AML-193 (cell line): ENCODE measurements at places on chromosomes 2 and 18.

GRCh38 chr18:60601249-60601648 is 228.7 kb upstream of the MC4R start:
- DNase-seq, result no peak

DNA sequence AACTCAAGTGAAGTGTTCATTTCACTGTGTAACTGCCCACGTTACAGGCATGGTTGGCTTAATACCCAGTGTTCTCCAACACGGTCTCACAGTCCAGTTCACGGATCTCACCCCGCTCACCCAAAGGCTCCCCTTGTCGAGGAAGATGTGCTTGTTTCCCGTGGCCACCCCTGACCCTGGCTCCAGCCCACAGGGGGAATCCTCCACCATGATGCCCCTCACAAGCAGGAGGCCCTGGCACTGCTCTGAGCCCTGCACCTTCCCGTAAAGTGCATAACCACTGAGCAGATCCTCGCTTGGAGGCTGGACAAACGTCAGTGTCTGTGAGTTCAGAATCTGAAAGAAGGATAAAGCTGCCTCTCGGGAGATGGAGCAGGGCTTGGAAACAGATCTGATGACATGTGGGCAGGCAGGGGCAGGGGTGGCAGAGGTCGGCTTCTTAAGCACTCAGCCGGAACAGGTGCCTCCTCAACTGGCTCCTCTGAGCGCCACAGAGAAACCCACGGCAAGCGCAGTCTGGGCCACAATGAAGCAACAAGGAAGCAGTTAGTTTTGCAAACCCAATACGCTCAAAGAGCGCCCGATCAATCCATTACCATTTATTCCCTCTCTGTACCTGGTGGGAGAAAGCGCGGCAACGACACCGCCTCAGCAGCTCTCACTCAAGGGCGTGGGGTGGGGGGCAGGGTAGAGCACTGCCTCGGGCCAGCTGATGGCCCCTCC is 17.6 kb downstream of the HDAC4 start:
- no peak for DNase-seq

GRCh38 chr2:176155356-176156044 is 1.6 kb upstream of the HOXD3 start:
- no peak for DNase-seq

DNA sequence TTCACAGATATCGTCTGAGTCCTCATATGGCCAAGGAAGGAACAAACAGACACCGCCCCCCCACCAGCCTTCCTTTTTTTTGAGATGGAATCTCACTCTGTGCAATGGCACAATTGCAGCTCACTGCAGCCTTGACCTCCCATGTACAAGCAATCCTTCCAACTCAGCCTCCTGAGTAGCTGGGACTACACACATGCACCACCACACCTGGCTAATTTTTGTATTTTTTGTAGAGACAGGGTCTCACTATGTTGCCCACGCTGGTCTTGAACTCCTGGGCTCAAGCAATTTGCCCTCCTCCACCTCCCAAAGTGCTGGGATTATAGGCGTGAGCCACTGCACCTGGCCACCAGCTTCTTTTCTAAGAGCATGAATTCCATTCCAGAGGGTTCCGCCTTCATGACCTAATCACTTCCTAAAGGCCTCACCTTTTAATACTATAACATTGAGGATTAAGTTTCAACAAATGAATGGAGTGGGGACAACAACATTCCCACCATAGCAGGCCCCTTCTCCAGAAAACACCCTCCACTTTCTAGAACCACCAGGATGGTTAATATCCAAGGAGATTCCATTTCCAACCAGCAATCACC is 2.2 kb upstream of the TMBIM1 start:
- DNase-seq, result no peak

GRCh38 chr2:66069937-66070720 is 364.8 kb upstream of the MEIS1 start:
- no peak for DNase-seq

- no peak for DNase-seq
Measured at GRCh38 chr18:25873833-25874232, 216.6 kb downstream of the SS18 start.

DNA sequence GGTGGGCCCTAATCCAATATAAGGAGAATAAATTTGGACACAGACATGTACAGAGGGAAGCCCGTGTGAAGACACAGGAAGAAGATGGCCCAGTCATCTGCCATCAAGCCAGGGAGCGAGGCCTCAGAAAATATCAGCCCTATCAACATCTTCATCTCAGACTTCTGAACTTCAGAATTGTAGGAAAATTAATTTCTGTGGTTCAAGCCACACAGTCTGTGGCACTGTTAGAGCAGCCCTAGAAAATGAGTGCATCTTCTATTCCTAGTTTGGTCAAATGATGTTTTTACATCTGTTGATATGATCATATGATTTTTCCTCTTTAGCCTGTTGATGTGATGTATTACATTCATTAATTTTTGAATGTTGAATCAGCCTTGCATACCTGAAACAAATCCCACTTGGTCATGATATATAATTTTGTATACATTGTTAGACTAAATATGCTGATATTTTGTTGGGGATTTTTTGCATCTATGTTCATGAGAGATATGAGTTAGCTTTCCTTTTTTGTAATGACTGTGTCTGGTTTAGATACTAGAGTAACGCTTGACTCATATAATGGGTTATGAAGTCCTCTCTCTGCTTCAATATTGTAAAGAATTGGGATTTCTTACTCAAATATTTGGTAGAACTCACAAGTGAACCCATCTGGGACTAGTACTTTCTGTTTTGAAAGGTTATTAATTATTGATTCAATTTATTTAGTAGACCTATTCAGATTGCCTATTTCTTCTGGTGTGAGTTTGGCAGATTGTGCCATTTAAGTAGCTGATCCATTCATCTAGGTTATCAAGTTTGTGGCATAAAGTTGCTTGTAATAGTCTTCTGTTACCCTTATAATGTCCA is 451.4 kb downstream of the EIPR1 start:
- DNase-seq, result no peak
